ENCODE measurements at places on chromosomes 11 and 22.

GRCh38 chr11:120715239-120715638 is 203.7 kb downstream of the GRIK4 start:
- no peaks in the 10 kb centered on the region for H3K36me3 ChIP-seq
- peak overlapping the region; percentile 69 for H3K4me3 ChIP-seq
- H3K27me3 ChIP-seq: peaks cover 81% of the 10 kb centered on the region

DNA sequence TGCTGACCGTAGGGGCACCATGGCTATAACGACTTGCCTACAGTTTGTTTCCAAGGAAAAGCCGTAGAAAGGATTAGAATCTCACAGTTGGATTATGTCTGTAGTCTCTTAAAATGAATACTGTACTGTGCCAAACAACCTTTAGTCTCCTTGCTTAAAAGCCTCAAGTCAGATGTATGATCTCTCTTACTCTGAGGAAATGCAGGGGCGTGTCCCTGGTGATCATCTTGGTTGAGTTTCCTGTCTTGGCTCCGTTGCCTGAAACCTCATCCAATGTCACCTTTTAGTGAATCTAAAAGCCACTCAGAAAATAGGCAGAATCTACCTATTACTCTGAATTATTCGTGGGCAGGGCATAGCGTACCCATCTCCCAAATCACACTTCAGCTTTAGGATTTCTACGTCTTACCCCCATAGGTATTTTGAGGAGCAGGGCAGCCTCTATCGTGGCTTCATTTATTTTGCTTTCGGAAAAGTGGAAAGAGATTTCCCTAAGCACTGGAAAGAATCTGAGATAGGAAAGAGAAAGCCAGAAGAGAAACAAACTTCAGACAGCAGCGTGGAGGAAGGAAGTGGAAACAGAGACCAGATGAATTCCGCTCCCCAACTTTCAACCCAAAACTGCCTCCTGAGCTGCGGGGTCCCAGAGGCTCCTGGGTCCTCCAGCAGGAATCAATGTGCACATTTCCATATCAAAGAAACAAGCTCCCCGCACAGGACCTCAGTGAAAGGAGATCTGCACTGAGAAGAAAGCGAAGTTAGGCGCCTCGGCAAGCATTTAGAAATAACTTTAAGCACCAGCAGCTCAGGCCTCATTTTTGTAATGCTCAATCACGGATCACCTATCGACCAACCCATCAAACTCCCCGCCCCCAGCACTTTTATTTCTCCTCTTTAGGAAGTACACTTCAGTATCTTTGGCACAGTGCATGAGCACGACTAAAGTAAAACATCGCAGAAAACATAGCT is 245.8 kb downstream of the ETS1 start:
- H3K4me3 ChIP-seq: peak overlapping the region; percentile 60
- peak overlapping the region; percentile 92 for H3K27ac ChIP-seq
- H3K36me3 ChIP-seq: peaks cover 8% of the 10 kb centered on the region
- H3K27me3 ChIP-seq: no peaks in the 10 kb centered on the region
- DNase-seq: peak; percentile 33
- peaks cover 47% of the 10 kb centered on the region for H3K4me1 ChIP-seq

GRCh38 chr11:96043291-96043690 is 119.4 kb upstream of the MTMR2 start:
- DNase-seq: no peak
- no peak overlapping the region for H3K27ac ChIP-seq
- H3K4me1 ChIP-seq: peaks cover 10% of the 10 kb centered on the region

- H3K27me3 ChIP-seq: no peaks in the 10 kb centered on the region
- no peaks in the 10 kb centered on the region for H3K4me1 ChIP-seq
- no peak overlapping the region for H3K4me3 ChIP-seq
- DNase-seq: no peak
Observed at GRCh38 chr11:99383648-99384245, 363.0 kb downstream of the CNTN5 start.

GRCh38 chr11:70029861-70030380 is 48.2 kb upstream of the ANO1 start:
- no peaks in the 10 kb centered on the region for H3K4me1 ChIP-seq
- DNase-seq: no peak
- no peak overlapping the region for H3K27ac ChIP-seq
- H3K27me3 ChIP-seq: peaks cover 36% of the 10 kb centered on the region
- no peaks in the 10 kb centered on the region for H3K36me3 ChIP-seq

- peaks cover 7% of the 10 kb centered on the region for H3K27me3 ChIP-seq
- no peak overlapping the region for H3K27ac ChIP-seq
- no peak for DNase-seq
- H3K36me3 ChIP-seq: no peaks in the 10 kb centered on the region
Observed at GRCh38 chr11:86753459-86753858, 46.9 kb upstream of the PRSS23 start.

DNA sequence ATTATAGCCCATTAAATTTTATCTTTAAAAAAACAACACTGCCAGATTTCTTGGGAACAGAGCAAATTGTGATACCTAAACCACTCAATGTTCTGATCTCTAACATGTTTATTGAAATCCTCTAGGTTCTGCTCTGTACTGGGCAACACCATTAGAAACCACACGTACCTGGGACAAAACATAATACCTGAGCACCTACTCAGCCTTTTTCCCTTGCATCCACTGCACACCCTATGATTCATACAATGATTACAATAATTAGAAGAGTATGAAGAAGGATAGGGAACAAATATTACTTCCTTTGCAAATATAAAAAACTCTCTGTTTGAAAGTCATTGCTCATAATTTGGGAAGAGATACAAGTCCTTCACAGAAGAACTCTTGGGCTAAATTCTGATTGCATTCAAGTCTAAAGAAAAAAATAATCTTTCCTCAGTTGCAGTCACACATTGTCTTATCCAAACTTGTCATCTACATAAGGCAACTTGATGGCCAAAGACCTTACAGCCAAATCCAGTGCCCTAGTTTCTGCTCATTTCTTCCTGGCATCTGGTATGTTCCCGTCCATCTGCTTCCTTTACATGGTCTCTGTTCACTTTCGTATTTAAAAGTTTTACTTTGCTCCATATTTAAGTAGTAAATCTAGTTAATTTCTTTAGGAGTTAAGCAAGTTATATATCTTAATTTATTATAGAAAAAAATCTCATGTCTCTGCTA is 407.4 kb downstream of the LRRC4C start:
- H3K4me1 ChIP-seq: no peaks in the 10 kb centered on the region
- no peak for DNase-seq
- H3K36me3 ChIP-seq: no peaks in the 10 kb centered on the region
- H3K4me3 ChIP-seq: no peak overlapping the region
- H3K27ac ChIP-seq: no peak overlapping the region

- no peak overlapping the region for H3K4me3 ChIP-seq
- no peak overlapping the region for H3K27ac ChIP-seq
- no peaks in the 10 kb centered on the region for H3K27me3 ChIP-seq
- H3K4me1 ChIP-seq: no peaks in the 10 kb centered on the region
Observed at GRCh38 chr11:28636033-28636432, 527.8 kb downstream of the METTL15 start.

- H3K27me3 ChIP-seq: peaks cover 13% of the 10 kb centered on the region
- no peak overlapping the region for H3K27ac ChIP-seq
- no peaks in the 10 kb centered on the region for H3K4me1 ChIP-seq
- H3K4me3 ChIP-seq: no peak overlapping the region
- H3K36me3 ChIP-seq: no peaks in the 10 kb centered on the region
Observed at GRCh38 chr22:49403102-49403501, 424.6 kb downstream of the BRD1 start.

DNA sequence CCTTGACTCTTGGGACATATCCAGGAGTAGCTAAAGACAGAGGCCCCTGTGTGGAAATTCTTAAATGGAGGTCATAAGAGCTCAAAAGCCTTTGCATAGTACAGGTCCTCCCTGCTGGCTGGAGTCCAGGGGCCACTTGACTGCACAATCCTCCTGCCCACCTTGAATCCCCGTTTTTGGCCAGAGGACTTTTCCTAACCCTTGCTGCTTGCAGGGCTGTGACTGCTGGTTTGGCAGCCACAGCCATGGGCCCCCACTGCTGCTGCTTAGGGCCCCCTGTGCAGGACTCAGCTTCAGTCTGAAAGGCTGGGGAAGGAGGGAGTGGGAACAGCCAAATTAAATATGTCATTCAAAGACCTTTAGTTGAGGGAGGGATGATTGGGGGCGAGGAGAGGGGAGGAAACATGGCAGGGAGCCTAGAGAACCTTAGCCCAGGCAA is 33.4 kb downstream of the ARHGAP1 start:
- peaks cover 21% of the 10 kb centered on the region for H3K4me1 ChIP-seq
- no peak for DNase-seq
- no peak overlapping the region for H3K4me3 ChIP-seq
- H3K27ac ChIP-seq: peak overlapping the region; percentile 65

GRCh38 chr11:35845860-35846259 is 98.0 kb upstream of the LDLRAD3 start:
- no peak for DNase-seq
- no peak overlapping the region for H3K4me3 ChIP-seq
- no peak overlapping the region for H3K27ac ChIP-seq

DNA sequence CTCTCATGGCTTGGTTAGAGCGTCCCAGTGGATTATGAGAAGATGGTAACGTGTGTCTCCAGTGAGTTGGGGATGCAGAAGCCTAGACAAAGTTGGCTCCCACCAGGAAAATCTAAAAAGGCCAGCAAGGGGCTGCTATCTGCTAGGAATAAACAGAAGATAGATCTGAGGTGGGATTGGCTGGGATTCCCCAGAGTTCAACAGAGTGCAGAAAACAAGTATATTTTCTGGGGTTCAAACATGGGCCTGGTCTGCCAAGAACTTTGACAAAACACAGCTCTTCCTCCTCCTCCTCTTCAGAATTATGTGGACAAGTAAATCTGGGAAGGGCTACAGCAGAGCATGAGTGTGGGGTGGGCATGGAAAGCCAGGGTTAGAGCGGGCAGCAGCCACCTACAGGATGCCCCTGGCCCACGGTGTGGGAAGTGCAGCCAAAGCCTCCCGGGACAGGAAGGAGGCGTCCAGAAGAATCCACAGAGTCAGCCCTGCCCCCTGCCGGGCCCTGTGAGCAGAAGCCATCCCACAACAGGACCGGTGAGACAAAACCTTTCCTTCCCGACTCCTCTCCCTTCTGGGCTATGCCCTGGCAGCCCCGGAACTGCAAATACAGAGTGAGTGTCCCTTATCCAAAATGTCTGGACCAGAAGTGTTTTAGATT is 67.1 kb downstream of the CD82 start:
- no peak for DNase-seq
- no peak overlapping the region for H3K27ac ChIP-seq
- H3K27me3 ChIP-seq: peaks cover 57% of the 10 kb centered on the region
- no peak overlapping the region for H3K4me3 ChIP-seq
- H3K4me1 ChIP-seq: no peaks in the 10 kb centered on the region
- H3K36me3 ChIP-seq: no peaks in the 10 kb centered on the region

GRCh38 chr11:14773755-14774154 is 118.3 kb downstream of the CYP2R1 start:
- peaks cover 6% of the 10 kb centered on the region for H3K36me3 ChIP-seq
- no peaks in the 10 kb centered on the region for H3K27me3 ChIP-seq
- DNase-seq: no peak
- H3K27ac ChIP-seq: no peak overlapping the region
- peaks cover 25% of the 10 kb centered on the region for H3K4me1 ChIP-seq
- H3K4me3 ChIP-seq: no peak overlapping the region

DNA sequence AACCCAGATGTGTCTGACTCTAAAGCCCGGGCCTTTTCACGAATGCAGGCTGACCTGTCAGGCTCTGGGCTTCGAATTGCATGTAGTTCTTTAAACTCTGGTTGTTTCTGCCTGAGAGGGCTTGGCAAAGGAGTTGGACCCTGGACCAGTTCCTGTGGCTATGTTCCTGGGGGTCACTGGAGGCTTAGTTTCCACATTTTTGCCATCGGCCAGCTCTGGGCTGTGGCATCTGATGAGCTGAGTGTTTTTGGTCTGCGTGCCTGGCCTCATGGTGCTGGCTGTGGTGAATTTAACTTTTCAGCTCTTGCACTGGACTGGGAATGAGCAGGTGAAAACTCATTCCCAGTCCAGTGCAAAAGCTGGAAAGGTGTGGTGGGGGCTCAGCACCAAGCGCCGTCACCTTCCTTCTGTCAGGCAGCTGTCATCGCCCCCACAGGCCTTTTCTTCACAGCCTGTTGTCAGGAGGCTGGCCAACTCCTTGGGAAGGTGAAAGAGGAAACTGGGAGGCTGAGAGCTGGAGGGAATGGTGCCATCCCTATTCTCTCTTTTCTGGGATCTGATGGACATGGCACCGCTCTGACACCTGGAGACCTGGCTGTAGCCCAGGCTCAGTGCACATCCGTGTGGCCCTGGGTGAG is 123.6 kb downstream of the ADAMTS15 start:
- no peak overlapping the region for H3K27ac ChIP-seq
- H3K4me1 ChIP-seq: no peaks in the 10 kb centered on the region
- no peaks in the 10 kb centered on the region for H3K36me3 ChIP-seq
- H3K27me3 ChIP-seq: peaks cover 20% of the 10 kb centered on the region
- DNase-seq: no peak

- peaks cover 95% of the 10 kb centered on the region for H3K36me3 ChIP-seq
- no peaks in the 10 kb centered on the region for H3K27me3 ChIP-seq
- no peak for DNase-seq
- H3K4me1 ChIP-seq: peaks cover 12% of the 10 kb centered on the region
- H3K4me3 ChIP-seq: no peak overlapping the region
Observed at GRCh38 chr22:29290061-29290460, 16.4 kb upstream of the GAS2L1 start.

GRCh38 chr22:49189871-49190270 is 637.8 kb downstream of the BRD1 start:
- no peak overlapping the region for H3K27ac ChIP-seq
- H3K4me3 ChIP-seq: no peak overlapping the region
- no peak for DNase-seq
- peaks cover 42% of the 10 kb centered on the region for H3K27me3 ChIP-seq

- H3K4me3 ChIP-seq: no peak overlapping the region
- no peak for DNase-seq
- H3K36me3 ChIP-seq: no peaks in the 10 kb centered on the region
- H3K27ac ChIP-seq: no peak overlapping the region
- peaks cover 5% of the 10 kb centered on the region for H3K27me3 ChIP-seq
Observed at GRCh38 chr11:64385945-64386704, 27.2 kb downstream of the RPS6KA4 start.

DNA sequence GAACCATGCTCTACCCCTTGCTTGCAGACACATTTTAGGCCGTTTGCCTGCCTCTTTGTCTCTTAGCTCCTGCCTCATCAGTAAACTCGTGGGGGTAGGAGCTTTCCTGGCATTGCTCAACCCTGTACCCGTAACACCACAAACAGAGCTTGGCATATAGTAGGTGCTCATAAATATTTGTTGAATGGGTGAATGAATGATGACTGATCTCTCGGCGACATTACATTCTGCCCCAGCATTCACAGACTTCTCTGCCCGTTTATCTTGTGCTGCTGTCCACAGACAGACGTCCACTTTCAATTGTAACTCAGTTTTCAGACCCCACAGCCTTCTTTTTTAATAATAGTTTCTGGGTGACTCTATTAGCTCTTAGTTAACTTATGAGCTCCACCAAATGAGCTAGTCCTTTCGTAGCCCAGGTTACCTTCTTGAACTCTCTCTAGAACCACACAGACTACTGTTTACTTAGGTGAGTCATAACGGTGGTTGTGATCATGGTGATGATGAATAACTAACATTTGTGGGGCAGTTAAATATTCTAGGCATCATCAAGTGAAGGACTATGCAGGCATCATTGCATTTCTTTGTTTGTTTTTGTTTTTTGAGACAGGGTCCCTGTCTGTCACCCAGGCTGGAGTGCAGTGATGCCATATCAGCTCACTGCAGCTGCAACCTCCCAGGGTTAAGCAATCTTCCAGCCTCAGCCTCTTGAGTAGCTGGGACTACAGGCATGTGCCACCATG is 188.4 kb downstream of the ADAMTS15 start:
- H3K36me3 ChIP-seq: no peaks in the 10 kb centered on the region
- no peak overlapping the region for H3K4me3 ChIP-seq
- H3K27me3 ChIP-seq: peaks cover 26% of the 10 kb centered on the region
- H3K27ac ChIP-seq: no peak overlapping the region

Data from effector memory CD8-positive, alpha-beta T cell (primary cell).